CD4-positive, alpha-beta memory T cell (primary cell): ENCODE measurements at places on chromosomes 16 and 17.

DNA sequence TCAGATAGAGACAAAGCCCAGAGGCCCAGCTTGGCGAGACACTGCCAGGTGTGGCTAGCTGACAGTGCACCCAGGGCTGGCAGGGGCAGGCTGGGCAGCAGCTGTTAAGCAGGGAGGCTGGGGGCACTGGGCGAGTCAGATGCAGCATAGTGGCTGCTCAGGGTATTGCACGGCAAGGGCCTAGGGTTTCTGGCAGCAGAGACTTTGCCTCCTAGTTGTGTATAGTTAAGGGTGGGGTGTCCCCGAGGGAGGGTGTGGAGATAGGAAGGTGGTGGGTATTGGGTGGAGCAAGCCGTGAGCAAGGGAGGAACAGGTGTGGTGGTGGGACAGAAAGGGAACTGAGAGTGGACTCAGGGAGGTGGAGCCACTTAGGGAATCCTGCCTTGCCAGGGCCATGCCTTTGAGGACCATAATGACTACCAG is 66.0 kb downstream of the SMPD3 start:
- no peak for DNase-seq

DNA sequence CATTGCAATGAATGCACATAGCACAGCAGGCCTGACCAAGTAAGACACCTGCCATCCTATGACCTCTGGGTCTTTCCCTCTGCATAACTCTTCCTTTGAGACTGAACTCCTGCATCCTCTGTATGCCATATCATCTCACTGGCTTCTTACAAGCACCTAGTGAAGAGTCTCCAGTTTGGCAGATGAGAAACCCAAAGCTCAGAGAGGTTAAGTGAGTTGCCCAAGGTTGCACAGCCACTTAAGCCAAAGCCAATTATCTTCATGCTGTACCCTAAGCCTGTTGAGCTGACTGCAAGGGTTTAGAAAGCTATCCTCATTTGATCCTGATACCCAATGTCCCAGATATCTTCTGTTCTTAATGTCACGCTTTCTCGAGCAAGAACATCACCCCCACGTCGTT is 35.2 kb downstream of the TMEM186 start:
- no peak for DNase-seq

GRCh38 chr17:22600644-22601298 is 908.4 kb downstream of the KCNJ18 start:
- DNase-seq = no peak

DNA sequence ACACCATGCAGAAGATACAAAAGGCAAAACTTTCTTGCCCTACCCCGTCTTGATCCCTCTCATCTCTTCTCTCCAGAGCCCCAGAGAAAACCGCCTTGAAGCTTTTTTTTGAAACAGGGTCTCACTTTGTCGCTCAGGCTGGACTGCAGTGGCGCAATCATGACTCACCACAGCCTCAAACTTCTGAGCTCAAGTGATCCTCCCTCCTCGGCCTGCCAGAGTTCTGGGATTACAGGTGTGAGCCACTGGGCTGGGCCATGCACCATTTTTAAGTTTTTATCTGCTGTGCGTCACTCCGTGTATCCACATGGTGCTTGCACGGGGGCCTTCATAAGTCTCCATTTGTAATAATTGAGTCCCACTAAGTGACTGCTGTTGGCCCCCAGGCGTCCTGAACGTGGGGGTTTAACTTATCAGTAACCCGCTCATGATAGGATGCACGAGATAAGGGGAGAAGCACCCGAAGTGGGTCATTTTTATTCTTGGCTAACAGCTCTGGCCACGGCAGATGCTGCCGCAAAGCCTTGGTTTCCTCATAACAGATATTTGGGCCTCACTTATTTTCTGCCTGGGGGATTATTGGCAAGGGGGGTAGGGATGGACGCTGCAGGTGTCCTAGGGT is 8.6 kb downstream of the DNAH17 start:
- no peak for DNase-seq

GRCh38 chr16:9840761-9841665 is 341.2 kb downstream of the GRIN2A start:
- no peak for DNase-seq

DNA sequence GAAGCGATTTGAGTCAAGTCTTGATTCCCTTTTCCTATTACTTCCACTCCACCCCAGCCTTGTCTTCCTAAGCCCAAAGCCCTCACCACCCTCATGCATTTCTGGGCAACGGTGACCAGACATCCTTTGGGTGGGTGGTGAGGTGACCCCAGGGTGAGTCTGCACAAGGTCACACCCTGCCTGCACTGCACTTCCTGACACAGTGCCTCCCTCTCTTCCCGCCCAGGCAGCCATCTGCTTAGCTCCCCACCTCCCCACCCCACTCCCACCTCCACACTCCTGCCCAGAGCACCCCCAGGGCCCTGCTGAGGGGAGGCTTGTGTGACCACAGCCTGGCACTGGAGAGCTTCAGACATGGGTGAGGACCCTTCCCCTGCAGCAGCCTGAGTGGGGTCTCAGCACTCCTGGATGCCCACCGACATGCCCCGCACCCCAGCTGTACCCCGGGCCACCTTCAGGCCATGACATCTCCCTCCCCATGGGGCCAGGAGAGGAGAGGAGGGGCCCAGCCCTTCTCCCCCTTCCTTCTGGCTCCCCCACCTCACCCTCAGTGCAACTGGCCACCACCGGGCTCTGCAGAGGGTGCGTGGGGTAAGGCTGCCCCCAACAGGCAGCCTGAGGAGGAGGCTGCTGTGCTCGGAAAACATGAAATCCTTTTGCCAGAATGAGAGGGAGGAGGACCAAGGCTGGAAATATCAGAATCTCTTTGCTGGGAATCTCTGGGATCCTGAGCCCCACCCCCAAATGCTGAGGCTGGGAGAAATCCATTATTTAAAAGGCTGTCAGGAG is 68.6 kb downstream of the CCT6B start:
- peak; percentile 26 for DNase-seq
